Spleen (tissue), 13 donors: ENCODE measurements at places on chromosomes 6 and 20. TPM values are rescaled to one million over a fixed set of nuclear protein-coding genes. Genes with fewer than 3 reads are reported as not detected.

GNAS-AS1 gene
- total RNA-seq = 1.0 TPM

GPX5 gene
- total RNA-seq = not detected

FLRT3 gene
- not detected for total RNA-seq

LHFPL5 gene
- not detected for total RNA-seq

TAF4 gene
- 18.6 TPM for total RNA-seq

CST5 gene
- total RNA-seq = not detected

IMPG1 gene
- total RNA-seq = not detected

CST7 gene
- 220 TPM for total RNA-seq

PAK5 gene
- not detected for total RNA-seq

SOBP gene
- total RNA-seq = 6.9 TPM

PBOV1 gene
- total RNA-seq = not detected

CLVS2 gene
- total RNA-seq = not detected

VPS16 gene
- total RNA-seq = 44.5 TPM

HFE gene
- 21.1 TPM for total RNA-seq

SLC12A5 gene
- 4.0 TPM for total RNA-seq

BANF2 gene
- not detected for total RNA-seq

SPATS1 gene
- not detected for total RNA-seq

BACH2 gene
- 44.1 TPM for total RNA-seq

RTF2 gene
- total RNA-seq = 50.3 TPM
